NCI-H2227 treated with DMSO at 0.1 percent for 48 hours (cell line): ENCODE measurements at places on chromosomes 3 and 15.

- DNase-seq, result no peak
Measured at GRCh38 chr3:37479981-37480380, 305.6 kb upstream of the LRRFIP2 start.

DNA sequence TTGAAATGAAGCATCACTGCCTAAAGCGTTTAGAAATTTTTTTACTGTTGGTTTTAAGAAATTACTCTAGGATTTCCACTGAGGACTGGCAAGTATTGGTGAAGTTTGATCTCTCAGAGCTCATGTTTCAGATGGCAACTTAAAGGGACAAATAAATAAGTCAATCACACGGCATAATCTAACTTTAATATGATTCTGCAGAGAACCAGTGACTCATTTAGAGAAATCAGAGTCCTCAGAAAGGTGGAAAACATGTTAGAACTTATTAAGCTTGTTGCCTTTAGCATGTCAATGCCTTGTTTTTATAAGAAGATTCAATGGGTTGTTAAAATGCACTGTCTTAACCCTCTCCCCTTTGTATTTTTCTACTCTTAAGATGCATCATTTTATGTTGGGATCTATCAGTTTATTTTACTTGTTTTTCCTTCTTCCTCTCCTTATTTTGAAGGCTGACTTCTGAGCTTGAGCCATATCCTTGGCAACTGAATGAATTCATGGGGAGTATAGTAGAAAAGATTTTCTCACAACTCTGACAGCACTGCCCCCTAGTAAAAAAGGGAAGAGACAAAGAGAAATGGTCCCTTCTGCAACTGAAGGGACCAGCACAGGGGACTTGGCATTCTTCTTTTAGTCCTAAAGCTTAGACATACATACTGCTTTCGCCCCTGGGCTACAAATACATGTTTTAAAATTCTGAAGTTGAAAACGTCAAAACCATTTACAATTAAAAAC lies 431.2 kb downstream of the LPP start:
- DNase-seq, result no peak

- DNase-seq, result no peak
Measured at GRCh38 chr3:4935347-4935746, 43.9 kb upstream of the BHLHE40 start.

DNA sequence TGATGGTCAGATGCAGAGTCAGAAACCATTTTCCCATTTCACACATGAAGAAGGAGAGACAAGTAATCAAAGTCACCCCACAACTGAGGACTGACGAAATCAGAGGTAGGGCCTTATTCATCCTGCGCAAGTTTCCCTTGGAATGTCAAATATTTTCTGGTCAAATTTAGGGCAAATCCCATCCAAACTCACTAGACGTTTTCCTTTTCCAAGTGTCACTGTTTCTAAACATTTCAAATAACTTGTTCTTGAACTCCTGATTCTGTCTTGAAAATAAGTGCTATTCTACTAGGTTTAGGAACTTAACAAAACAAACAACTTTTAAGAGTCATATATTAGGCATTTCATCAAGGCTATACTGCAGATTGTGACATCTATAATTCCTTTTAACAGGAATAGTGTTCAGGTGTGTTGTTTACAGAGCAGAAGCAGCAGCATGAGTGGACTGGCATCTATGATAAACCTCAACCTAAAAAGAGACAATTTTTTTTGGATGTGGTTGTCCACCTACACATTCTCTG lies 40.7 kb downstream of the SUMF1 start:
- no peak for DNase-seq

DNA sequence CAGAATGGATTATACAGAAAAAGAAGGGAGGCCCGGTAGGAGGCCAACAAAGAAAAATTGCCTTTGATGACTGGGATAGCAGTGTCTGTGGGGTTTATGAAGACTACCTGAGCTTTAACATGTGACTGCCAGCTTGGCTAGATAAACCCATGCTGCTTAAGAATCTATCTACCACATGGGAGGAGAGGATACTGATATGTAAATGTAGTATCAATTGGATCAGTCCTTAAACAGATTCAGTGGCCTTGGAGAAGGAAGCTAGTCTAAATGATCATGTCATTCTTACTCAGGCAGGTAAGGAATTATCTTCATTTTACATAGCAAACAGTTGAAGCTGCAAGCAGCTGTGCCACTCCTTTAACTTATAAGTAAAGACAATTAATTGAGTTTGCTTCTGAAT lies 50.0 kb upstream of the SYNPR start:
- no peak for DNase-seq

DNA sequence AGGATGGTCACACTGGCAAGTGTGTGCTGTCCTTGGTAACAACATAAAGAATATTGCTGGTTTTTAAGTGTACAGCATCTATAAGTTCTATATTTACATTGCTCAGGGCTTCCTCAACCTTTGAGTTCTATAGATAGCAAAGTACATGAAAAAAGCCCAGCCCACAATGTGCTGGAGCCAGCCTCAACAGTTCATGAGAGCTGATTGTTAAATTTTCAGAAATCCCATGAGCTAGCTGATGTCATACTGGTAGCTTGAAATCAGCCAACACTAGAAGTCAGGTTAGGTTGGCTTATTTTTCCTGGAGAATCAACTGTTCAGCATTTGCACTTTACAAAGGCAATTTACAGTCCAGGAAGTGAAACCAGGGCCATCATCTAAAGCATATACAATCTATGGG lies 102.8 kb downstream of the STRIT1 start:
- no peak for DNase-seq

DNA sequence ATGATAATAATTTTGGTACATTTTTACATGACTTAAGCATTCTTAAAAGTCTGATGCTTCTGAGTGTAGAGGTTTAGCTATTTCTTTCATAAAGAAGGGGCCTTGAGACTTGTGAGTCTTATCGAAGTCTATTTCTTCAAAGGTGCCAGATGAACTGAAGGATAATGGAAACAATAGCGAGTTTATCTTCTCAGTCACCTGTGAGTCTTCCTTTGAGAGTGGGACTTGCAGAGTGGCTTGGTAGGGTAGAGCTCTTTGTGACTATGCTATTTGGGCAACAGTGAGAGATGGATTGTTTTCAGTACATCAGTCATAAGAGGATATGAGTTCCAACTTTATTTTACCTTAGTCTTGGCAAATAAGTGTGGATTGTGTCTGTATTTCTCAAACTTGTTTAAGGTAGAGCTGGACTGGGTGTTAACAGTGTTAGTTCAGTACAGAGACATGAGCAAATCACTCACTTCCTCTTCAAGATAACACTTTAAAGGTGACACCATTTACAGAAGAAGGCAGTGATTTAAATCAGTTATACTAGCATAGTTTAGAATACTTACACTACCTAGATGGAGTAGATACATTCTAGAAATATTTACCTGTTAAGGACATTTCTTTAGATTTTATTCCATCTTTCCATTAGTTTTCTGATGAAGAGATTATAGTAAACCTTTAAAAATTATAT lies 3.2 kb downstream of the AKAP13 start:
- no peak for DNase-seq

- DNase-seq, result no peak
Measured at GRCh38 chr3:53200501-53201498, 39.8 kb downstream of the PRKCD start.
